ENCODE measurements at places on chromosomes 3 and 15.

- DNase-seq = no peak
Observed at GRCh38 chr15:44033894-44034293, 161.2 kb downstream of the FRMD5 start.

DNA sequence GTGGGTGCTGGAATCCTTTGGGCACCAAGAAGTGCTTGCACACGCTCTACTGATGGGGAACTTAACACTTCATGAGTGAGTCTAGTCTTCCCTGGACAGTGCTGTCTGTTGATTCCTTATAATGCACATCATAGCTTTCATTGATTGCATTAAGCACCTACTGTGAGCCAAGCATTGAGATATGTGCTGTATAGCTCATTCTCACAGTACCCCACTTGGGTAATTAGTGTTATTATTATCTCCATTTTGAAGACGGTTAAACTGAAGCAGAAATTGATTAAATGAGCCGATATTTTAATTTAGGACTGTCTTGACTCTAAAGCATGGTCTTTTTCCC, 504 bp upstream of the PDHB start:
- no peak for DNase-seq

DNA sequence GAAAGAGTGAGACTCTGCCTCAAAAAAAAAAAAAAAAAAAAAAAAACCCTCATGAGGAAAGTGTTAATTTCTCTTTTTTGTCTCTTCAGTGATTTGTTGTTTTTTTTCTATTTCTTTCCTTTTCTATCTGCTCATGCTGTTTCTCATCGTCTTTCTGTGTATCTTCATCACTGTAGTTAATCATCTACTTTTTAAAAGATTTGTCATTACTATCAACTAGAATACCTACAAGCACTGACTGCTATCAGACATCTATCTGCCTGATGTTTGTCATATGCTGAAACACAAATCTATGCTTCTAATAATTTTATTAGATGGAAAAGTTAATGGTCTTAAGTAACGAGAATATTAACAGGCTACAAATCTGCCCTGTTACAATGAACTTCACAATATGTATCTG, 26.8 kb downstream of the CCDC14 start:
- no peak for DNase-seq

- DNase-seq = no peak
Observed at GRCh38 chr15:98684436-98684835, 36.1 kb downstream of the IGF1R start.

GRCh38 chr3:121916189-121916588, 22.0 kb downstream of the SLC15A2 start:
- DNase-seq = no peak

DNA sequence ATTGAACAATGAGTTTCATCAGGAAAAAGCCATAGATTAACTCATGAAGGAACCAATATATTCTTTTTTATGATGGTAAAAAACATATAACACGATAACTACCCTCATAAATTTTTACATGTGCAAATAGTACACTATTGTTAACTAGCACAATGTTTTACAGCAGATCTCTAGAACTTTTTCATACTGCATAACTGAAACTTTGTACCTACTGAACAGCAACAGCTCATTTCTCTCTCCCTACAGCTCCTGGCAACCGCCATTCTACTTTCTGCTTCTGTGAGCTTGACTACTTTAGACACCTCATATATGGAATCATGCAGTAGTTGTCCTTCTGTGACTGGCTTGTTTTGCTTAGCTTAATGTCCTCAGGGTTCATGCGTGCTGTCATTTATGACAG, 235.4 kb downstream of the NFKBIZ start:
- DNase-seq = no peak

- no peak for DNase-seq
Observed at GRCh38 chr3:171301998-171302397, 158.2 kb downstream of the TNIK start.

GRCh38 chr3:74824366-74824765, 209.9 kb upstream of the CNTN3 start:
- DNase-seq = no peak

- DNase-seq = no peak
Observed at GRCh38 chr3:188780193-188781147, 391.3 kb upstream of the TPRG1 start.

- DNase-seq = no peak
Observed at GRCh38 chr15:31305375-31305774, 21.3 kb upstream of the KLF13 start.

DNA sequence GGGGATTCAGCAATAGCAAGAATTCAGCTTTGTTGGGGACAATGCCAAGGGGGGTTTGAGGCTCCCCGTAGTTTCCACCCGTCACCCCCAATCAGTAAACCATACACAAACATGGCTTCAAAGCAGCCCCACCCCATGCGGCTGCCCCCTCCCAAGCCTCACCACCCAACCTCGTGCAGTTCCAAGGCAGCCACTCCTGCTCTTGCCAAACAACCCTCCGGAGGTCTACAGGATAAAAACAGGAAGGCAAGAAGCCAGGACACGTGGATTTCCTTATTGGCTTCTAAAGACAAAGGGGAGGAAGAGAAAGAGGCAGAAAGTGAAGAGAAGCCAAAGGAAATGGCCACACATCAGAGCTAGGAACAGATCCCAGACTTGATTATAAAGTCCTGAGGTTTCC, 121.1 kb downstream of the SHQ1 start:
- DNase-seq = no peak

- no peak for DNase-seq
Observed at GRCh38 chr15:49094923-49095322, 48.7 kb upstream of the SECISBP2L start.

GRCh38 chr3:142971431-142971830, 8.0 kb upstream of the PAQR9 start:
- no peak for DNase-seq

- no peak for DNase-seq
Observed at GRCh38 chr15:47470983-47471382, 246.3 kb upstream of the SEMA6D start.

- no peak for DNase-seq
Observed at GRCh38 chr3:62723166-62723913, 151.9 kb downstream of the CADPS start.

- DNase-seq = no peak
Observed at GRCh38 chr3:62096521-62096920, 276.8 kb downstream of the FEZF2 start.

DNA sequence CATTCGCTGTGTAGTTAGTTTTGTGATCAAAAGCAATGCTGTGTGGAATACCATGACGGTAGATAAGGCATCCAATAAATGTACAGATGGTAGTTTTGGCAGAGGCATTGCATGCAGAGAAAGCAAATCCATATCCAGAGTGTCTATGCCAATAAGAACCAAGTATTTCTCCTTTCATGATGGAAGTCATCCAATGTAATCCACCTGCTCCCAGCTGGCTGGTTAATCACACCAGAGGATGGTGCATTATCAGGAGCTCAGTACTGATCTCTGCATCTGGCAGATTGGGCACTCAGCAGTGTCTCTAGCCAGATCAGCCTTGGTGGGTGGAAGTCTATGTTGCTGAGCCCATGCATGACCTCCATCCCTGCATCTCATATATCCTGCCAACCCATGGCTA, 677.7 kb upstream of the NECTIN3 start:
- DNase-seq = no peak

DNA sequence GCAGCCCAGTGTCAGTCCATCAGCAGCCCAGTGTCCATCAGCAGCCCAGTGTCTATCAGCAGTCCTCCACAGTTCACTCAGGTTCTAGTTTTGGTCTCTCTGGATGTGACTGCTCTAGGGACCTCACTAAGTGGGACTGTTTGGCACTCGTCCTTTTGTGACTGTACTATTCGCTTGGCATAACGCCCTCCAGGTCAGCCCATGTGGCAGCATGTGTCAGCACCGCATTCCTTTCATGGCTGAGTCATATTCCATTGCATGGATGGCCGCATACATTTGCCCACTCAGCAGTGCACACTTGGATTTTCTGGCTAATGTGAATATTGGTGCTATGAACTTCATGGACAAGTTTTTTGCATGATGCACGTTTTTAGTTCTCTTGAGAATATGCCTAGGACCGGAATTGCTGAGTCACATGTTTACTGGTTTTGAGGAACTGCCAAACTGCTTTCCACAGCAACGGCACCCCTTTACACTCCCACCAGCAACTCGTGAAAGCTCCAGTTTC, 16.4 kb downstream of the CHST13 start:
- no peak for DNase-seq

DNA sequence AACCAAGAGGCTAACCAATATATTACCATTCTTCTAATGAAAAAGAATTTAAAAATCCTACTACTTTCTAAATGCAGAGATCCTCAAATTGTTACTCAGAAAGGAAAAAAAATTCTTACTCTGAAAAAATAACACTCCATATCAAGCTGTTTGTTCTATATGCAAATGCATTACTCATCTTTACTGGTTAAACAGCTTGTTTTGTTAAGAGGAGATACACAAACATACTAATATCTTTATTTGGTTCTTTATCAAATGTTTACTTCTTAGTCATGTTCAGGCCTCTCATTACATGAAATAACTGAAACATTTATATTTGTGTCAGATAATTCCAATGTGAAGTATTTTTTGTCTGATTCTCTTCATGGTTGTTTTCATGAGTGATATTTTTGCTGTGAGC, 146.8 kb downstream of the PCCB start:
- no peak for DNase-seq

GRCh38 chr3:53269888-53270880, 14.4 kb upstream of the TKT start:
- peak; percentile 80 for DNase-seq

- no peak for DNase-seq
Observed at GRCh38 chr3:132662212-132662611, 2.1 kb downstream of the UBA5 start.

GRCh38 chr3:194323785-194324735, 27.1 kb downstream of the CPN2 start:
- DNase-seq = no peak

DNA sequence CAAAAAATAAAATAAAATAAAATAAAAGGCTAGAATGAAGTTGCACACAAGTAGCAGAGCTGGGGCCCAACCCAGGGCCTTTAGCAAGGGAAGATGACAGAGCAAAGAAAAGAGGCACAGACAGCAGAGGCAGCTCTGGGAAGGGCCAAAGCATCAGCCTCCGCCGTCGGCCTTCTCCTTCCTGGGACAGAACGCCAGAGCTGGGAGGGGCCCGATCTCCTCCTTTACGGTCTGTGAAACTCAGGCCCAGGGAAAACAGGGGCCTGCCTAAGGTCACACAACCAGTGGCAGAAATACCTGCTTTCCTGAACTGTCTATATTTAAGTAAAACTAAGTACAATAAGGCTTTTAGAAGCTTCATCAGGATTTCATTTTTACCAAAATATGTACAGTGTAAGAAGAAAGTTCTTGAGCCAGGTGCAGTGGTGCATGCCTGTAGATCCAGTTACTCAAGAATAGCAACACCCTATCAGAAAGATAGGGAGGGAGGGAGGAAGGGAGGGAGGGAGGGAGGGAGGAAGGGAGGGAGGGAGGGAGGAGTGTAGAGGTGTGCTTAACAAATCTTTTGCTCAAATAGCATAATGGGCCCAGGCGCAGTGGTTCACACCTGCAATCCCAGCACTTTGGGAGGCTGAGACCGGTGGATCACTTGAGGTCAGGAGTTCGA, 43.0 kb upstream of the MUC4 start:
- DNase-seq = no peak

GRCh38 chr3:30426293-30426993, 180.0 kb upstream of the TGFBR2 start:
- no peak for DNase-seq

DNA sequence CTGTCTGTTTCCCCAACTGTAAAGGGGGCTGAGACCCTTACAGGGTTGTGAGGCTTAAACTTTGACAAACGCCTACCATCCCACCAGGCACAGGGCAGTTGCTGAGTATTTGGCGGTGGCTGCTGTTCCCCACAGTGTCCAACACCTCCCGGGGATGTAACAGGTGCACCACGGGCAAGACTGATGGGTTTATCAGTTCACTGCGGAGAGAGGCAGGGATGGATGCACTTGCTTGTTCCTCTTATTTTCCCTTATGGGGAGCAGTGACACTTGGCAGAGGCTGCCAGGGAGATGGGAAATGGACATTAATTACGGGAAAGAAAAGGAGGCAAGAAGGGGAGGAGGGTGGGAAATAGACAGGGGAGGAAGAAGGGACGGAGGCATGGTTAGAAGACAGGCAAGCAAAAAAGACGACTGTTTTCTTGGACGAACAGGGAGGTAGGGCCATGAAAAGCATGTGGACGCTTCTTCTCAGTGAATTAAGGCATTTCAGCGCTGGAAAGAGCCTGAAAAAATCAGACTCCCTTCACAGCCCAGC, 16.6 kb upstream of the ADIPOQ start:
- DNase-seq = peak; percentile 41

DNA sequence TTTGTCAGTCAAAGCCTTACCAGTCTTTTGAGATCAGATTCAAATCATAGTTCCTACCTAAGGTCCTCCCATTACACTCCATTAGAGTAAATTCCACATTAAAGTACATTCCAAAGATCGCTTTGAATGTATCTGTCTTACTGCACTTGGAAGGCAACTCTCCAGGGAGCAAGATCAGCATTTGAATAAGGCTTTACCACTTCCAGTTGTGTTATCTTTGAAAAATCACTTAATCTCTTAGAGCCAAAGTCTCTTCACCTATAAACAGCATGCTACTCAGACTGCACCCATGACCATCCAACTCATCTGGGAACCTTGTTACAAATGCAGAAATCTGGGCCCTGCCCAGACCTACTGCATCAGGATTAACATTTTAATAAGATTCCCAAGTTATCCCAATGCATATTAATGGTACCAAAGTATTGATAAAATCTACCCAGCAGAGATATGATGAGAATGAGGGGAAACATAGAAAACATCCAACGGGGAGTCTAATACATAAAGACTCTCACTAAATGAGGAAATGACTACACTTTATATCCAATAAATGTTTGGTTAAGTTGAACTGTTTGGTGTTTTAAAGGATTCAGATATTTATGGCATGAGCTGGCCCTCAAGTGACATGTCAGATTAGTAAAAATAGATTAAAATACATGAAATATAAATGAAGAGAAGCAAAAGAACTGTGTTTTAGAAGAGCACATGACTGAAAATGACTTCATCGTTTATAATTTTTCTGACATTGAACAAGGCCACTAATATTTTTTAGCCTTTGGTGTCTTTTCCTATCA, 75.9 kb downstream of the TNIK start:
- DNase-seq = no peak

GRCh38 chr3:190360228-190360627, 27.7 kb upstream of the CLDN16 start:
- DNase-seq = no peak

- DNase-seq = no peak
Observed at GRCh38 chr3:114223143-114223542, 14.2 kb downstream of the ZNF80 start.

GRCh38 chr15:39279311-39279710, 301.6 kb upstream of the THBS1 start:
- no peak for DNase-seq

- no peak for DNase-seq
Observed at GRCh38 chr3:104598848-104599511, 767.7 kb upstream of the ALCAM start.

DNA sequence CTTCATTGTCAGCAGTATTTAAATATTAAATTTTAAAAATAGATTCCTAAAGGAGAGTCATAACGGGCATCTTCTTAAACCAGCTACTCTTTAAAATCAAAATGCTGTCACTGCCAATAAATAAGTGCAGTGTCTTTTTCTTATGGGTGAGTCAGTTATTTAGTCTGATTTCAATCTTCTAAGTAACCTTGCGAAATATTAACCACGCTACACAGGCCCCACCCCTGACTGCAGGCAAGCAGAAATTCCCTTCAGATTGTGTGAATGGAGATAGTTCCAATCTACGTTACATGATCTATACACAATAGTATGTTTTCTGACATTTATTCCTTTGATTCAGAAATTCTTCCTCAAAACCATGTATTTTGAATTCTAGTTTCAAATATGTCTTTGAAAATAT, 141.5 kb downstream of the GADL1 start:
- no peak for DNase-seq

Data from liver (tissue), 10 donors.